ENCODE measurements at places on chromosomes 5 and 9.

DNA sequence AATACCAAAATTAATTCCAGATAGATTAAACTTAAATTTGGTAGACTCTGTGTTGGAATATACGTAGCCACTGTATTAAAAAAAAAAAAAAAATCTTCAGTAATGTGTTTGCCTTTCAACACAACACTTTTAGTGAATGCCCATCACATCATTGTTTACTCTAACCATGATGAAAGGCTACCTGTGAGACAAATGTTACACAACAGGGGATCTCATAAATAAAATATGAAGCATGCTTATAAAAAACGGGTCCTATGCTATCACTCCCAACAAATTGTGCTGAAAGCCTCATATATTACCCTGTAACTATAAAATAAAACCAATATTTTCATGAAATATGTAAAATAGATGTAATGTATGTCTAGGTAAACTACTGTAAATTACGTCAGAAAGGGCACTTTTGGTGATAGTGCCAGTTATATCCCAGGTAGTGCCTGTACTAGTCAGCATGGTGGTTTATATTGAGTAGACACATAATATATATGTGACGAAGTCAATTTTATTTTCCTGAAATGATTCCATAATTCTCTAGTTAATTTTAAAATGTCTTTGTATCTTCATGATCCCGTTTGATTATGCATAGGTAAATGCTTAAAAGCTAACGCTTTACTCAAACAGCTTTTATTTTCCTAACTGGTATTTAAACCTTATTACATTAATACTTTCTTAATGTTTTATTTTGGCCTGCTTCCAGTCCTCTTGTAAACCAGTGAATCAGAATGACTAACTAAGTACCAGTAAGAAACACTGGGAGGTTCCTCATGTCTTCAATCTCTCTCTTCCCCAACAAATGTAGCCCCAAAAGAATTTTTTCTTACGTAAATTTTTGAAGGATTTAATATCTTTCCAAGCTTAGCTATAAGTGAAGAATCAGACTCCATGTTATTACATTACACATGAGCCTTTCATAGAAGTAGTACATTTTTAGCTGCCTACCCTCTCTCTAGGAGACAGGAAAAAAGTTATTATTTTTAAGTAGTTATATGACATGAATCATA, 420.3 kb downstream of the GABRG2 start:
- no peak for DNase-seq

- no peak for DNase-seq
Observed at GRCh38 chr5:19853616-19854240, 134.3 kb downstream of the CDH18 start.

DNA sequence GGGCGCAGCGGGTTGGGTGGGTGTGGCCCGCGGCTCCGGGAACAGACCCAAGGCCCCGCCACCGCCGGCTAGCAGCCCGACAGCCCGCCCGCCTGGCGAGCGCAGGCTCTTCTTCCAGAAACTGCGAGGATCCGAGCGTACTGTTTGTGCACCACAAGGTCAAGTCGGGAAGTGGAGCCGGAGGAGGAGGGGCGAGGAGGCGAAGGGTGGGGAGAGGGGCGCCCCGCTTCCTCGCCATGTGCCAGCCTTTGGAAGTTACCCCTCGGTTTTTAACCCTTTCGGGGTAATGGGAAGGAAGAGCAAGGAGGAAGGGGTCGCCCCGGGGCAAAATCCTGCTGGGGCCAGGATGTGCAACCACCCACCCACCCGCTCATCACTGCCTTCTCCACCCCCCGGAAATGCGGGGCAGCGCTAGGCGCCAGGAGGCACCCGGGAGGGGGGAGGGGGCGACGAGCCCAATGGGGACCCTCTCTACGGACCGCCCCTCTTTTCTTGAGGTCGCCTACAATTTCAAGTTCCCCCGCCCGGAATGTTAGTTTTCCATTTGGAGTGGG, 1.1 kb upstream of the JADE2 start:
- peak; percentile 92 for DNase-seq

DNA sequence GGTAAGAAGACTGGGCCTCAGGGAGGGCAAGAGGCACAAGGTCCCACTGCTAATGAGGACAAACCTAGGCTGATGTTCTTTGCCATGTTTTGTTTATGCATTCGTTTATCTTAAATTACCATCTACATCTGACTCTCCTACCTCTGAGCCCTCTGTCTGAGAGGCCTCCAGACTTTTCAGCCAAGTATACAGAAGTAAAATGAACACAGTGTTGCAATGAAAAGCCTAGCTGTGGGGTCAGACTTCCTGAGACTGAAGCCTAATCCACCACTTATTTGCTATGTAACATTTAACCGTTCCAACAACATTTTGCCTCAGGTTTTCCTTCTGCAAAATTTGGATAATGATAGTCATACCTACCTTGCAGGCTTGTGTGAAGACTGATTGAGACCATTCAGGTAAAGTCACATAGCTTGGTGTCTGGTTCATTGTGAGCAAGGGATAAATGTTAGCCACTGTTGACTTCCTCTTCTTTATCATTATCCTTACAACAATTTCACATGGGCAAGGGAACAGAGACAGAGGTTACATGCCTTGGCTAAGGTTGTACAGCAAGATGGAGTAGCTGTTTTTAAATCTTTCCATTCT, 374.9 kb upstream of the CLINT1 start:
- no peak for DNase-seq

DNA sequence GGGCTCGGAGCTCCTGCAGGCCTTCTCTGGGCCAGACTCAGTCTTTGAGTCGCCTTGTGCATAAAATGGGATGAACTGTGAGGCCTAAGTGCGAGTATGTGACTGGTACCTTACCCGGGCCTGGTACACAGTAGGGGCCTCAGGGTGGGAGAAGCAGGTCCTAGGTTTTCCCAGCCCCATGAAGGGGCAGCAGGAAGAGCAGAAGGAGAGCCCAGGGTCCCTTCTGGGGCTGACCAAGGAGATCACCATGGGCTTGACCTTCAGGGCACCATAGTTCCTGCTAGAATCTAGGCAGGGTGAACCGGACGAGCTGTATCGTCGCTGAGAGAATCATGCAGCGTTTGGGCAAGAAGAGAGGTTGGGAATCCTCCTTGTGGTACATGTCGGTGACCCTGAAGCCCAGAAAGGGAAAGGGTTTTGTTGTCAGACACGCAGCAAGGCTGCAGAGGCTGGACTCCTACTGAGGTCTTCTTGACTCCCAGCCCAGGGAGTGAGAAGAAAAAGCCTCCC, 373 bp upstream of the PHYKPL start:
- no peak for DNase-seq

DNA sequence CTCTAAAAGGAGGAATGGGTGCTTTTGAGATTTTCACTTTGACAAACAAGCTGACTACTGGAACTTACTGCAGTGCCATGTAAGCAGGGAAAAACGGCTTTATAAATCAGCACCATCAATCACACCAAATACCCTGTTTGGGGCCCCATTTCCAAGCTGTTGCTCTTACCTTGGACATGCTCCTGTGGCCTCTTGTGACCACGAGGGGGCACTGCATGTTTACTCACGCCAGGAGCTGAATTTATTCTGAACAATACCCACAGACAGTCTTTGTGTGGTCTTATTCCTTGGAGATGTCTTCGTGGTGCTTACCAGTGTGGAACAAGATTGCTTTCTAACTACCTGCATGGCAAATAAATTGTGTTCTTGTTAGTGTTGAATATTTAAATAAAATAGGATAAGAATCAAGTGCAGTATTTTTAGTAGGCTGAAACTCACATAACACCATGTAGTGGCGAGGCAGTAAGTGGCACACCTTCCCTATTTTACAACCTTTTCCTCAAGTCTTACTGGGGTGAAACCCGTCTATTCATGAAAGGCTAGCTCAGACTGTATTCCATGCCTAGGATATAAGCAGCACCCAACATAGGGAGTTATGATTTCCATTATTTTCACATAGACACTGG, 155.5 kb upstream of the NMUR2 start:
- peak; percentile 68 for DNase-seq

DNA sequence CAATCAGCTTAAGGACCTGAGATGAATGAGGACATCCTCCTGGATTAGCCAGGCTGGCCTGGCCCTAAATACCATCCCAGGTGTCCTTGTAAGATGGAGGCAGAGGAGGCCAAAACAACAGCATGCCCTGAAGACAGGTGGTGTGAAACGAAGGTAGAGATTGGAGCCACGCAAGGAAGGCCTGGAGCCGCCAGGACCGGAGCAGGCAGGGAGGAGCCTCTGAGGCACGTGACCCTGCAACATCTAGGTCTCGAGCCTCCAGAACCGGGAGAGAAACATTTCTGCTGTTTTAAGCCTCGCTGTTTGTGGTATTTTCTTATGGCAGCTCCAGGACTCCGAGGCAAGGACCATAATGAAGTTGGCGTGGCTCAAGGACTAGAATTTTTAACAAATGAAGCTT, 9.7 kb upstream of the COL5A1 start:
- no peak for DNase-seq

DNA sequence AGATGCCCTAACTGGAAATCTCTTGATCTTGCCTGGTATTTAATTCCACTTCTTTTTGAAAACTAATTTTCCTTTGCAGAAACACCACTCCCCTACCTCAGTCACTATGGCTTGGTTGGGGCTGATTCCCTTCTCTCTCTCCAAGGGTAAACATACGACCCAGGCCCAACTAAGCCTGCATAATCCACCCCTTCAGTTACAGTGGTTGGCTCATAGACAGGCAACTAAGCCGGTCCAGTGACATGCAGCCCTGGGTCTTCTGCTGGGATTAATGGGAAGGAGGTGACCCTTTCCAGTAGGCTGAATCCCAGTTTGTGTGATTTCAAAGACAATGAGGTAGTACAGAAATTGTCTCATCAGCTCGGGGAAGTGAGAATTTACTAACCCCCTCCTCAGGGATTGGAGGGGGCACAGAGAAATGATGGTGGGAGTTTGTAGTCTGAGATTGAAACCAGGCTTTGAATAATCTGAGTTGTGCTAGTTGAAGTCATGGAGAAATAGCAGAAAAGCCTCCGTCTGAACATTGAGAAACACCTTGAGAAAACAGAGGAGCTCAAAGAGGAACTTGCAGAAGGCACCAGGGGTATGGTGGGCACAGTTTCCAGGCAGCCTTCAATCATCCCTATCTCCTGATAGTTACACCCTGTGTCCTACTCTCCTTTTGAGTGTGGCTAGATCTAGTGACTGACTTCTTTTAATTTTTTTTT, 148.9 kb downstream of the GCNT1 start:
- no peak for DNase-seq

GRCh38 chr9:77872177-77872576, 159.4 kb downstream of the GNAQ start:
- no peak for DNase-seq

DNA sequence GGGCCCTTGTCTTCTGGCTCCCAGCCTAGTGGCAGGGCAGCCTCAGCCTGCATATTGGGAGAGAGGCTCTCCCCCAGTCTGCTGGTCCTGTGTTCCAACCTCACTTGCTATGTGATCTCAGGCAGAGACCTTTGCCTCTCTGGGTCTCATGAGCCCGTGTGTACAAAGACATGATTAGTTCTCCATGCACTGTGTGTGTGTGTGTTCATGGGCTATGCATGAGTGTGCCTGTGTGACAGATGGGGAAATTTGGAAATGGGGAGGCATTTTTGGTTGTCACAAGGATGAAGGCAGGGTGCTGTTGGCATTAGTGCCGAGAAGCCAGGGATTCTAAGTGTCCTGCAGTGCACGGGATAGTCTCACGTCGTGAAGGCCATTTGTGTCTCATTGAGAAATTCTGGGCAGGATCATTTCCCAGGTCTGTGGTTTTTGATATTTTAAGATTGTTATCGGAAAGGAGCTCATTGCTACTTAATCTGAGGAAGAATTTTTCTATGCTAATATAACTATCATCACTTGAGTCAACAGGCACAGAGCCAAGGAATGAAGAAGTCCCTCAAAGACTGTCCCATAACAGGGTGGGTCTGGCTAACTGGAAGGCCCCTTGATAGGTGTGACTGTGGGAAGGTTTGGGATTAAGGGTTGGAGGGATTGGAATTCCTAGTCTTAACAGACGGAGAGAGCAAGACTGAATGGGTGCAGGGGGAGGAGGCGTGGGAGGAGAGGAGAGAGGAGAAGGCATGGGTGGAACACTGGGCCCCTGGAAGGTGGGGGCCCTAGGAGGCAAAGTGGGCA, 168.5 kb downstream of the RGS3 start:
- DNase-seq = no peak

DNA sequence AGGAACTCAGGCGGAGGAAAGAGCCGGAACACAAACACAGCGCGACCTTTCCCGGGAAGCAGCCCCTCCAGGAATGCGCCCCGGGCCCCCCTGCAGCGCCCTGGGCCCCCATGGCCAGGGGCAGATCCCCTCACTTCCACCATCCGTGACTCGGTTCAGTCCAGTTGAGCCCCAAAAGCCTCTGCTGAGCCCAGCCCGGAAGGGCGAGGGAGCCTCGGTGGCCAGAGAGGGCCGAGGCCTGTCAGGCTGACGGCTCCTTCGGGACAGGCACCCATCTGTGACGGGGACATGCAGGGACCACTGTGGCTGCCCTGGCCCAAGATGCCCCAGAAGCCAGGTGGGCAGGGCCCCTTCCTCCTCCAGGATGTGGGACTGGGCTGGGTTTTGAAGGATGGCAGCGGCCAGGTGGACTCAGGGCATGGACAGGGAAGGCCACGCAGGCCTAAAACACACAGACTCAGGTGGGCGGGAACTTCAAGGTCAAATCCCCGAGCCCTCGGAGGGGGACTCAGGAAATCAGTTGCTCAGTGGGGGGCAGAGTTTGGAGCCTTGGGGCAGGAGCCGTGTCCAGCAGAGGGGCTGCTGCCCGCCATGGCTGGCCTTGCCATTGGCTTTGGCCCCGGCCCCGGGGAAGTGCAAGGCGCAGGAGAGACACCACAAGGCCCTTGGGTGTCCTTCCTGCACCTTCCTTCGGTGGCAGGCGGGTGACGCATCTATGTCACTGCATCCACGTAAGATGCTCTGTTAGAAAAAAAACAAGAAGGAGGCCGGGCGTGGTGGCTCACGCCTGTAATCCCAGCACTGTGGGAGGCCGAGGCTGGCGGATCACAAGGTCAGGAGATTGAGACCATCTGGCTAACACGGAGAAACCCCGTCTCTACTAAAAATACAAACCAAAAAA, 29.7 kb upstream of the ABO start:
- DNase-seq = no peak

All from left cardiac atrium (tissue), 4 donors.